GM04503 (cell line): ENCODE measurements at places on chromosomes 2 and 18.

GRCh38 chr2:26330604-26331003 lies 15.3 kb upstream of the SELENOI start:
- no peak for DNase-seq

DNA sequence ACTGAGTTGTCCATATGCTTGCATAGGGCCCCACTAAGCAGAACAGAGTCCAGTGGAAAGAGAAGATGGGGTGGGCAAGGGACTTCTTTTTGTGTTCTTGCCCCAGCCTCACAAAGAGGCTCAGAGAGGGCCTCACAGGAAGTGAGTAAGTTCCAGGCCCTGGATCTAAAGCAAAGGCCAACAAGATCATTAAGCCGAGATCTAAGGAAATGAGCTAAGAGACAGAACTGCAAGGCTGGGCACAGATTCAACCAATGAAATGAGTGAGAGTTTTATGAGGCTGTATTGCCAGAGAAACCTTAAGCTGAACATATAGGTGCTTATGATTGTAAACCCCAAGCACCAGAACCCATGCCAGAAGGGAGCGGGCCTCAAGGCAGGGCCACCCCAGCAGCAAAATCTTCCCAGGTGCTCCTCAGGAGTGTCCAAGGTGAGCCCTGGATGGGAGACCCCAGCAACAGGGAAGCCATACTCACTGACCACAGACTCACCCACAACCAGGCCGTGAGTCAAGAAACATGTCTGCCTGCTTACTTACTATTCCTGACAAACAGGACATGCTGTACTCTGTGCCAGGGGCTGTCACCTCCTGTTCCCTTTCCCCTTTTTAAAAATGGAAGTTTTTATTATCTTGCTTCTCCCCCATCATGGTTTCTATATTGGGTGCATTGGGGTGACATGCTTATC lies 40.2 kb downstream of the SLC14A1 start:
- DNase-seq: no peak

GRCh38 chr2:26577442-26578112 lies 63.6 kb downstream of the CIB4 start:
- DNase-seq: peak; percentile 6

- no peak for DNase-seq
Measured at GRCh38 chr2:212426637-212427412, 111.8 kb downstream of the ERBB4 start.

- no peak for DNase-seq
Measured at GRCh38 chr2:120859814-120860578, 124.3 kb downstream of the GLI2 start.

GRCh38 chr2:7127156-7127555 lies 209.9 kb downstream of the RNF144A start:
- DNase-seq: no peak

DNA sequence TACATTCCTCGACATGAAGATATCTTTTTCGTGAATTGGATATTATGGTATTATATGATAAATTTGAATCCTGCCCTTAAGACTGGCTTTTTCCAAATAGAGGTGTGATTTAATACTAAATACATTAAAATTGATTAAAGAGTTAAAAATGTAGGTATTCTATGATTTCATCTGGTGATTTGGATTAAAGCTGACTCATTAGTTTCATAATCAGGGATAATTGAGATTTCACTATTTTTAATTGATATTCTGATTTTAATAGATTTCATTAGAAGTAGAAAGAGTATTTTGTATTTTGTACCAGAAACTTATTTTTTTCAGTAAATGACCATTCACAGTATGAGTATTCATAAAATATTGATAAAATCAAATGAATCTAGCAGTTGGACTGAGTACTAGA lies 524.1 kb downstream of the PLCL1 start:
- no peak for DNase-seq

GRCh38 chr18:58758606-58759005 lies 87.3 kb downstream of the MALT1 start:
- no peak for DNase-seq

GRCh38 chr18:45978084-45978483 lies 11.0 kb upstream of the EPG5 start:
- no peak for DNase-seq

- no peak for DNase-seq
Measured at GRCh38 chr2:25123682-25124081, 44.7 kb downstream of the POMC start.

- peak; percentile 21 for DNase-seq
Measured at GRCh38 chr2:240557808-240558207, at the start of gene ANKMY1. TSS of gene ANKMY1 (minus strand) at chr2:240557988. CDS start at chr2:240557335, 653 bp downstream.

DNA sequence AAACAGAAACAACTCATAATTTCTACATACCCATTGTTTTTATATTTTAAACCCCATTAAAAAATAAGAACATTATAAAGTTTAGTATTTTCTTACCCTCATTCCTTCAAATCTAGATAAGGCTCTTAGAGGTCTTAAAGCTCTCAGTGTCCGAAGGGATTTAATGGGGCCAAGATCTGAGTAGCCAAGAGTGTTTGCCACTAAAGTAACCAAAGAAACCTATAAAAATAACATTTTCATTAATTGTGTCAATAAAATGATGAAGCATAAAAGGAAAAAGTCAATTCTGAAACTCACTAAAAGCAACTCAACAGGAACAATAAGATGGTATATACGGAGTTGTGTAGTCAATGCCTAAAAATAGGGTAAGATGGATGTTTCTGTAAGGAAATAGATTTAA lies 105.4 kb upstream of the SCN1A start:
- no peak for DNase-seq

DNA sequence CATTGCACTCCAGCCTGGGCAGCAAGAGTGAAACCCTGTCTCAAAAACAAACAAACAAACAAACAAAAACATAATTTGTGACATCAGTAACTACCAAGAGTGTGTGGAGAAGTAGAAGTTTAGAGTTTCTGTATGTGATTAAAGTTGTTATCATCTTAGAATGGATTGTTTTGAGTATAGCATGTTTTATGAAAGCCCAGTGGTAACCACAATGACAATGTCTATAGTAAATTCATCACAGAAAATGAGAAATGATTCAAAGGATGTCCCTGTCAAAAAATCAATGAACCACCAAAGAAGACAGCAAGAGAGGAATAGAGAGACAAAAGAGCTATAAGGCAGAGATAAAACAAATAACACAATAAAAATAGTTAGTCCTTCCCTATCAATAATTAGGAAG lies 1299.2 kb downstream of the CNTNAP5 start:
- no peak for DNase-seq

DNA sequence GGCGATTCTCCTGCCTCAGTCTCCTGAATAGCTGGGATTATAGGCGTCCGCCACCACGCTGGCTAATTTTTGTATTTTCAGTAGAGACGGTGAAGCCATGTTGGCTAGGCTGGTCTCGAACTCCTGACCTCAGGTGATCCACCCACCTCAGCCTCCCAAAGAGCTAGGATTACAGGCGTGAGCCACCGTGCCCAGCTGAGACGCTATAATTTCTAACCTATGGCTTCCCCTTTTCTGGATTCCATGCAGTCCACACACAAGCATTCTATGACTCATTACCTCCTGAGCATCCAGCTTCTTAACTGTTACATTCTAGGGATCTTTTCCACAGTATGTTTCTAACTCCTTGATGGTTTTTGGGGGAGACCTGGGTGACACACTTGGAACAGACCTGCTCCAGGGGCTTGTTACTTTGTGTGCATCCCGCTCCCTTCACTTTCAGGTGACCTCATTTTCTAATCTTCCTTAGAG lies 11.8 kb upstream of the KCMF1 start:
- DNase-seq: no peak

DNA sequence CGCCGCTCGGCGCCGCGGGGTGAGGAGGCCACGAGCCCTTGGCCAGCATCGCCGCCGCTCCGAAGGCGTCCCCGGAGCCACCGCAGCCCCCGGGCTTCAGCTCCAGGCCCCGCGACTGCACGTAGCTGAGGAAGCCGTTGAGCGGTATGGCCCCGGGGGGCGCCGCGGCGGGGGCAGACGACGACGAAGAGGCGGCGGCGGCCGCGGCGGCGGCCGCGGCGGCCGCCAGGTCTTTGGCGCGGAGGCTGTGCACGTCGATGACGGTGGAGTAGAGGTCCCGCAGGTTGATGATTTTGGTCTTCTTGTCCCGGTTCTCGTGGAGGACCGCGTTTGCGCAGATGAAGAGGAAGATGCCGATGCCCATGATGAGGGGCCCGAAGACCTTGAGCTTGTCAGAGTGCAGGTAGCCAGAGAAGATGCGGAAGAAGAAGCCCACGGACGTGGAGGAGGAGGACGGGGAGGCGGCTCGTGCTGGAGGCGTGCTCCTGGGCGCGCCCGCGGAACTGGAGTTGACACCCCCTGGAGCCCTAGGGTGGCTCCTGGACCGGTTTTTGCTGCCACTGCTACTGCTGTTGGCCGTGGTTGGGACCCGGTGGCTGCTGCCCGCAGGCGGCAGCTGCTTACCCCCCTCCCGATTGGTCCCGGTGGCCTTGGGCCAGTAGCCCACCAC lies 4.0 kb downstream of the TMEM200C start:
- DNase-seq: no peak

GRCh38 chr2:65429786-65430602 lies 2.4 kb downstream of the SPRED2 start:
- DNase-seq: no peak

GRCh38 chr2:183123117-183123958 lies 905 bp upstream of the NUP35 start:
- no peak for DNase-seq

- DNase-seq: no peak
Measured at GRCh38 chr2:241849616-241850543, 8.8 kb downstream of the PDCD1 start.

DNA sequence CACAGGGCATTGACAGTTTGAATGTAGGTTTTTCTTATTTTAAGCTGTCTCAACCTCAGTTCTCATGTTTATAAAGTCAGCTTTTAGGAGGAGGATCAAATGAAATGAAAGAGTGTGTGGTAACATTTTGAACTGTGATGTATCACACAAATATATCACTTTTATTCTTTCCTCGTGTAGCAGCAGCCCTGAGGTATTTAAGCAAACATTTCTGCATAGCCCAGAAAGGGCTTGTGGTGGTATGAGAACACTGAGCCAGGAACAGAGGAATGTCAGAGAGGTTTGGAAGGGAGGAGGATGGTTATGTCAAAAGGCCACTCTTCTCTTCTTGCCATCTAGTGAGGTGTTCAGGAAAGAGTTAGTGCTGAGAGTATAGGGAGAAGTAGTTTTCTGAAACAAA lies 150.2 kb downstream of the PARD3B start:
- peak; percentile 90 for DNase-seq

DNA sequence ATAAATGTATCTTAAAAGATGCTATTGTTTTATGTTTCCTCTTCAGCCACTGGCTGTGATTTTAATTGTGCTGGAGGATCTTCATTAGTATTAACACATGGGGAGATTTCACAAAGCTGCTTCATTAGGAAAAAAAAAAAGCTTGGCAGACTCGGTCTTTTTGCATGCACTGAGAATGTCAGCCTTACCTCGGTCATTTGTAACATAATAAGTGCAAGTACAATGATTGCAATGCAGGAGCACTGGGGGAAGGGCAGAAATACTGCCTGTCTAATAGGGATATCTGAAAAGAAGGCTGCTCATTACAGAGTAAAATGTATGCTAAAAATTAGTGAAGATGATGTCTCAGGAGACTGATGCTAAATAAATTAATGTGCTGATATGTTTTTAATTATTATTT lies 1.3 kb upstream of the BAZ2B start:
- DNase-seq: no peak

- DNase-seq: no peak
Measured at GRCh38 chr2:19355931-19356544, 2.4 kb downstream of the OSR1 start.

DNA sequence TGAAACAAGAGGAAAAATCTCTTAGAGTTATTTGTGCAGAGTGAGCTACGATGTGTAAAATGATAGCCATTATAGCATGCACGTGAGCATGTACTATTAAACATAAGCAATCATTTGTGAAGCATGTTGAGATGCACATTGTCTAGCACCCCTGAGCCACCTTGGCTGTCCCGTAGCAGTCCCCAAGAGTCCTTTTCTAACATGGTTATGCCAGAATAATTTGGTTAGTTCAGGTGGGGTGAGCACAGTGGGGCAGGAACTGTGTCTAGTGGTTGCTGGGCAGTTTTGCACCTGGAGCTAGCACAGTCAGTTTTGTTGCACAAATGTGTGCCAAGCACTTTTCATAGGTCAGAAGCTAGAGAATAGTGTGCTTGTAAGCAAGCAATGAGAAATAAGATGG lies 809.8 kb downstream of the RNF144A start:
- DNase-seq: no peak

DNA sequence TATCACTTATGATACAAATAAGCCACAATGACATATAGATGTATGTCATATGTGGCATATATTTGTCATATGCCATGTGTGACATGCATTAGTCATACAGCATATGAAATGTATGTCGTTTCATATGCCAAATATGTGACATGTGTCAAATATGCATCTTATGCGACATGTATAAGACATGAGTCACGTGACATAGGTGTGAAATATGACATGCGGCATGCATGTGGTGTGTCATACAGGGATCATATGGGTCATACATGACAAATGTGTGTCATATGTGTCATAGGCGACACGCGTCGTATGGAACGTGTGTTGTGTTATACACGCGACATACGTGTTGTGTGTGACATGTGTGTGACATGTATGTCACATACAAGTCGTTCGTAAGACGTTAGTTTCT lies 2154.0 kb upstream of the PIK3C3 start:
- DNase-seq: no peak

DNA sequence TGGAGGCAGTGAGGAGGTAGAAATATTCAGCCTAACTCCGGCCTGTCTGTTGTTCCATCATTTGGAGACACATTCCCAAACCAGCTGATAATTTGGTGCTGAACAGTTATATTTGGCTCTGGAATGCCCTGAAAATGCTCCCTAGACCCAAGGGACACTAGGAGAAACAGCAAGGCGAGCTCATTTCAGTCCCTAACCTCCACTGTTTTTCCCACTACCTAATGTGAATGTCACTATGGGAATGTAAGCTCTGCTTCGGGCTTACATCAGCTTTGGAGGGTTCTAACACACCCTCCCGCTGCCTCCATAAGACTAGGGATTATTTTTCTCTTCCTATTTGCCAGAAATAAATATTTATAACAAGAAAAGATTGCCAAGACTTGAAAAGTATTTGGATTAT lies 103.5 kb downstream of the ANTXR1 start:
- DNase-seq: no peak

DNA sequence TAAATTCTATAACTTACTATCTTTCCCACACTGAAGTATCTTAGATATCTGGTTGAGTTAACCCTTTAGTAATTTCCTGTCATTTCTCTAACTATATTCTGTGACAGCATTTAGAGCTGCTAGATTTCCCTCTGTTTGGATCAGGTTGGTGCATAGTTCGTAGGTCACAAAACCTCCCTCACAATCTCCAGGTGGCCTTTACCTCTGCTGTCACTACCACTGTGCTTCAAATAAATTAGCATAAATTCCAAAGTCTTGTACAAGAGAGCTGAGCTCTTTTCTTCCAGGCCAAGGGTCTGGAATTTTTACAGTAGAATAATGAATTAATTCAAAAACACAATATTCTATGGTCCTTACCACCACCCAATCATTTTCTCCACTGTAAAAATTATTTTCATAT lies 739.7 kb downstream of the ERBB4 start:
- DNase-seq: no peak

DNA sequence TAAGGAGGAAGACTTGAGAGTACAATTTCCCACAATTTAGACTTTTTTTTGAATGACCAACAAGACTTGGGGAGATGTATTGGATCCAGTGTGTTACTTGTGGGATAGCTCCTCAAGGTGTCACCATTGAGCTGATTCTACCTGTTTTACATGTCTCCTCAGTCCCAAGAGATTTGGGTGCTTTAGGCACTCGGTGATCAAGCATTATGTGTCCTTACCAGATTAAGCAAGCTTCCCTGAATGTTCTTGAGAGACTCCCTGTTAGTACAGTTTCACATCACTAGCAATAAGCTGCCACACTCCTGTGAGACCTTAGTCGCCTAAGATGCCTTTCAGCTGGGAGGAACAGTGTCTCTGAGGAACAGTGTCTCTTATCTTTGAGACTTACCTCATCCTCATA lies 384.3 kb upstream of the SYT4 start:
- peak; percentile 20 for DNase-seq
